ENCODE measurements at places on chromosomes 4 and X.
A peak's percentile ranks its signal among the peaks of the same experiment; 100 is the strongest.

- DNase-seq, result peak; percentile 47
Measured at GRCh38 chr4:77196866-77197265, 39.9 kb downstream of the CCNG2 start.

GRCh38 chr4:185201977-185202962 lies 1.5 kb downstream of the CFAP97 start:
- peak; percentile 96 for DNase-seq

DNA sequence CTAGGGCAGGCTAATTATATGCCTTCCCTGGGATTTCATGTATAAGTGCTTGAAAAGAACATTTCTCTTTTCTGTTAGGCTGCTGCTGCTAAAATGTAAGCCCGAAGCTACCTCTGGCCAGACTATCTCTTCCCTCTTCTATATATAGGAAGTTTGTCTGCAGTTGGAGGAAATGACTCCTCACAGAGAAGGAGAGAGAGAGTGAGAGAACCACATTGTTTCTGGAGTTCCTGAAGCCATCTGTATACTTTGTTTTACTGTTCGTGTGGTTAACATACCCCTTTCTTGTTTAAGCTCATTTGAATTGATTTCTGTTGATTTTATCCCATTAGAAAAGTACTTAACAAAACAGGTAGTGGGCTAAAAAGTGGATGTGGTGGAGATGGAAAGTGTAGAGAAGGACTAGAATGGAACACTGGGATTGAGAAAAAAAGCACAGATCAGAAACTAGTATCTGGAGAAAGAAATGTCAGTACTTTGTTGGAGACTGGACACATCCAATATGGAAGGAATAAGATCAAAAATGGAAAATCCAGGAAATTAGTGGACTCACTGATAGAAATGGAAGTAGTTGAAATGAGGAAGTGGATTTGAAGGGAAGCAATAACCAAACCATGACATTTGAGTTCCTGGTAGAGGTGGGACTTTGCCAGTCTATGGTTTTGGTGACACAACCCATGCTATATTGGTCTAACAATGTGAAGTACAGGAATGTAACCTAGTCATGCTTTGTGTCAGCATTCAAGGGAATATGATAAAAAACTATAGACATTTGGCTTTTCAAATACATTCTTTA lies 112.6 kb downstream of the TMA16 start:
- DNase-seq, result no peak

DNA sequence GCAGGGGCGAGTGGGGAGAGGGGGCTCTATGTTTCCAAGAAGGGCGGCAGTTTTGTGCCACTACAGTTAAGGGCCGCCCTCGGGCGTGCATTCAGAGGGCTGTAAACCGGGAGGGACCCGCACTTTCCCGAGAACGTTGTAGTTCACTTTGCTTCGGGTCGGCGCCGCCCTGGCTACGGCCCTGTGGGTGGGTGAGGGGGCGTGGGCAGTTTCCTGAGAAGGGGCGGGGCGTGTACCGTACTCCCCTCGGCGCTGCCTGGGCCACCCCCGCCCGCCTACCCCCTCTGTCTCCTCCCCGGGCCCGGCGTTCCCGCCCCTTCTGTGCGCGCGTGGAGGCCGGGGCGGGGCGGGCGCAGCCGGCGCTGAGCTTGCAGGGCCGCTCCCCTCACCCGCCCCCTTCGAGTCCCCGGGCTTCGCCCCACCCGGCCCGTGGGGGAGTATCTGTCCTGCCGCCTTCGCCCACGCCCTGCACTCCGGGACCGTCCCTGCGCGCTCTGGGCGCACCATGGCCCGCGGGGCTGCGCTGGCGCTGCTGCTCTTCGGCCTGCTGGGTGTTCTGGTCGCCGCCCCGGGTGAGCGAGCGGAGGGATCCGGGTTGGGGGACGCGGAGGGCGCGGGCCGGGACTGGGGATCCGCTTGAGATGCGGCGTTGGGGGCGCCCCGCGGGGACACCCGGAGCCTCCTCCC lies at the start of gene CD99:
TSS of gene CD99 (plus strand) at position 440 of the 687 bp plus-strand sequence. CDS start at position 506, 66 bp downstream.
- peak; percentile 90 for DNase-seq

DNA sequence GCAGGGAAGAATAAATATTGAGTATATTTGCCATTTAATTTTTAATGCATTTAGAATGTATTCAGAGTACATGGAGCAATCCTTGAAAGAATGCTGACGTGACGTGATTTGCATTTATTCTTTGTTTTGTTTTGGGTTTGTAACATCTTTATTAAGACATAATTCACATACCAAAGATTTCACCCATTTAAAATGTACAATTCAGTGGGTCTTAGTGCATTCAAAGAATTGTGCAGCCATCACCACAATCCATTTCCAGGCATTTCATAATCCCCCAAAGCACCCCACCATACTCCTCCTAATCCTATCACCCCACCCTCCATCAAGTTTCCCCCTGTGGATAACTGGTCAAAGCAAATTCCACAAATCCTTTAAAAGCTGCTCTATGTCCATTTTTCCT lies 87.4 kb downstream of the FAM9B start:
- DNase-seq, result no peak

DNA sequence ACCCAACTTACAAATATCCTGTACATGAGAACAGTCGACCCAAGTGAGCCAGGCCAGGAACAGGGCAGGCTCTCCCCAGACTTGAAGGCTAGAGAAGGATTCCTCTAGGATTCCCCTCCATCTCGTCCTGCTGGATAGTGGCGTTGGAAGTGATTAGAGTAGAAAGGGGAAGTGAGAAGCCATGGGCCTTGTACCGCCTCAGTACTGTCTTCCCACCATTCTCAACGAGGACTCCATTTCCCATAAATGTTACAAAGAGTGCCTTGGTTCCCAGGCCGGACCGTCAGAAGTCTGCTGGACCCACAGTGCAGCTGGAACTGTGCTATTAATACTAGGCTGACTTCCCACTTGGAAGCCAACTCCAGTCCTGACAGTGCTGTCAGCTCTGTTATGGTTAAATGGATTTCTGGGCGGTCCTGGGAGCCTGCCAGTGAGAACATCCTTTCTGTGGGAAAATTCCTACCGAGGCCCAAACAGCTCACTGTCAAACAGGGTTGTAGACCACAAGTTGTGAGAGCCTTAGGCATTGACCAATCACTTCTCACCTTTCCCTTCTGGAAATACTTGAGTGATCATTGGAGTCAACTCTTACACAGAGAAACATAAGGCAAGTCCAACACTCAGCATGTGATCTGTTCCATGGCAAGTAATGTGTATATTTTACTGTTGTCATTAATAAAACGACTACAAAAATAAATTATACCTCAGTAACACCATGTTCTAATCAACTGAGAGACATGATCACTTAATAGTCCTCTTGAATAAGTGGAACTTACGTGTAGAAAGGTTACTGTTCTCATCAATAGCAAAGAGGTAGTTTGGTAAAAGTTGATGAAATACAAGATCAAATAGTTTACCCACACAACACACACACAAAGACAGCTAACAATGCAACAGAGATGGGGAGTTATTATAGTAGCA lies 58.4 kb downstream of the AMELX start:
- DNase-seq, result no peak

DNA sequence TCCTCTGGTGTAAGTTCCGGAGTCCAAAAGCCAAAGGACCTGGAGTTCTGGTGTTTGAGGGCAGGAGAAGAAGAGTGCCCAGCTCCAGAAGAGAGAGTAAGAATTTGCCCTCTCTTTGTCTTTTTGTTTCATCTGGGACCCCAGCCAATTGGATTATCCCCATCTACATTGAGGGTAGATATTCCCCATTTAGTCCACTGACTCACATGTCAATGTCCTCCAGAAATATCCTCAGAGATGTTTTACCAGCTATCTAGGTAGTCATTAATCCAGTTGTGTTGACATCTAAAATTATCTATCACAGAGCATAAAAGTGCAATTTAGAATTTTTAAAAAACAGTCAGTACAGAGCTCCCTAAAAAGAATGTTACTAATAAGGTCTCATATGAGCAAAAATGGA lies 132.9 kb upstream of the TMEM47 start:
- no peak for DNase-seq

DNA sequence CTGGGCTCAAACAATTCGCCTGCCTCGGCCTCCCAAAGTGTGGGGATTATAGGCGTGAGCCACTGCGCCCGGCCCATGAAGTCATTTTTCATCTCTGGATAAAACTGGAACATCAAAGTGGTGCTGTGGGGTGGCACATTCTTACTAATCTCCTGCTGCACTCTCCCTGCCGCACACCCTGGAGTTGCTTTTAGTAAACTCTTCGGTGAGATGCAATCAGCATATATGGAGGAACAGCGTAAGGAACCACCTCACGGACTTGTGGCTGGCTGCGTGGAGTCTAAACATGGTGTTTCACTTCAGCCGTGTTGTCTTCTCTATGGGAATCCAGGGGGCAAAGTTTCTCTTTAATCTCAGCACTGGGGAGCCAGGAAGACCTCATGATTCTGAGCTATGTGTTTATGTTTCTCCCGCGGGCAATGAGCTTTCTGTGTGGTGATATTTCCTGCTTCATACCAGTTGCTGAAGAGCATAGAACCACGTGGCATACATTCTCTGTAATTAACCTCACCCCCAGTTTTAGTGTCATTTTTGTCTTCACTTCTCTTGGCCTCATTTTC lies 2.1 kb upstream of the RHOH start:
- DNase-seq, result no peak

GRCh38 chr4:102994803-102995202 lies 24.7 kb downstream of the SLC9B1 start:
- no peak for DNase-seq

DNA sequence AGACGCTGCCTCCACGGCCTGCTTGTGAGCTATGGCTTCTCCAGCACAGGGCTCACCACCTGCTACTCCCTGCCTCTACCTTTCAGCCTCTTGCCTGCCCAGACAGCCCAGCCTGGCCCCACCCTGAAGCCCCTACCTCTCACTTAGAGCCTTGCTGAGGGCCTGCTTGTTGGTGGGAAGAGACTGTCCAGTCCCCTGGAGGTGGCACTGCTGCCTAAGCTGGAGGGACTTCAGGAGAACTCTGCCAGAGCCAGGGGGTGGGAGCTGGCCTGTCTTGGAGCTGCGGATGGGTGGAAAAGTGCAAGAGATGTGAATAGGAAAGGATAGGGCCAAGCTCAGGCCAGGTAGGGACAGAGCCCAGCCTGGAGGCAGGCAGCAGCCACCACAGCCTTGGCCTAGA lies 2.7 kb upstream of the ZNF185 start:
- no peak for DNase-seq

GRCh38 chr4:9970399-9971011 lies 50.8 kb downstream of the SLC2A9 start:
- DNase-seq, result no peak

DNA sequence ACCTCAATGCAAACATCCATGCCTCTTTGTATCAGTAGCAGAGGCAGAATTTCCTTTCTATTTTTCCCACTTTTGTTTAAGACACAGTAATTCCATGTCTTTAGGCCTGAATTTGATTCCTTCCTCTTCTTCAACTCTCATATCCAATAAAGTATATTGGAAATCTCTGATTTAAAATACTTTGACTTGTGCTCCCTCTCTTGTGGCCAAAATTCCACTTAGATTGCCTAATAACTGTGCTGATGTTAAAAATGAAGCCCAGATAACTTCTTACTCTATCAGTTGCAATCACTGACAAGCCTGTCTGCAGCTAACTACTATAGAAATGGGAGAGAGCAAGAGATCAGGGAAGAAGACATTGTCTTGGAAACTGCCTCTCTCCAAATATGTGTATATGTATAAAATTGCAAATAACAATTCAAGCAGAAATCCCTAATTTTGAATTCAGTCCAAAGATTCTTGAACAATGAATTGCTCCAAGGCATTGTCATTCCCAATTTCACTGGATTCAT lies 163.5 kb upstream of the SPIN4 start:
- DNase-seq, result no peak

- no peak for DNase-seq
Measured at GRCh38 chr4:119898211-119898610, 168.4 kb downstream of the MAD2L1 start.

DNA sequence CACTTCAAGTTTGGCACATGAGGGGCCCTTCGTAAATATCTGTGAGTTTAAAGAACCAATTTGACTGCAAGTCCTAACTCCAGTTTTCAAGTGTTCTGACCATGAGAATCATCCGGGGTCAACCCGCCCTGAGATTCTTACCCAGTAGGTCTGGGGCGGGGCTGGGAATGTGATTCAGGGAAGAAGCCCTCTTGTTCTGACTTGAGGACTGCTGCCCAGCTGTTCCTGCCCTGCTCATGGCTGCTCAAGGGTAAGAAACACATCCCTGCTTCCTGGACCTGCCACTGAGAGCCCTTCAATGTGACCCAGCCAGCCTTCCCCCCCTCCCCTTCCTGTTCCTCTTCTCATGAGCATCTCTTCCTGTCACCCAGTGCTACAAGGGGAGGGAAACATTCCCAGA lies 92.7 kb upstream of the PGRMC2 start:
- no peak for DNase-seq

DNA sequence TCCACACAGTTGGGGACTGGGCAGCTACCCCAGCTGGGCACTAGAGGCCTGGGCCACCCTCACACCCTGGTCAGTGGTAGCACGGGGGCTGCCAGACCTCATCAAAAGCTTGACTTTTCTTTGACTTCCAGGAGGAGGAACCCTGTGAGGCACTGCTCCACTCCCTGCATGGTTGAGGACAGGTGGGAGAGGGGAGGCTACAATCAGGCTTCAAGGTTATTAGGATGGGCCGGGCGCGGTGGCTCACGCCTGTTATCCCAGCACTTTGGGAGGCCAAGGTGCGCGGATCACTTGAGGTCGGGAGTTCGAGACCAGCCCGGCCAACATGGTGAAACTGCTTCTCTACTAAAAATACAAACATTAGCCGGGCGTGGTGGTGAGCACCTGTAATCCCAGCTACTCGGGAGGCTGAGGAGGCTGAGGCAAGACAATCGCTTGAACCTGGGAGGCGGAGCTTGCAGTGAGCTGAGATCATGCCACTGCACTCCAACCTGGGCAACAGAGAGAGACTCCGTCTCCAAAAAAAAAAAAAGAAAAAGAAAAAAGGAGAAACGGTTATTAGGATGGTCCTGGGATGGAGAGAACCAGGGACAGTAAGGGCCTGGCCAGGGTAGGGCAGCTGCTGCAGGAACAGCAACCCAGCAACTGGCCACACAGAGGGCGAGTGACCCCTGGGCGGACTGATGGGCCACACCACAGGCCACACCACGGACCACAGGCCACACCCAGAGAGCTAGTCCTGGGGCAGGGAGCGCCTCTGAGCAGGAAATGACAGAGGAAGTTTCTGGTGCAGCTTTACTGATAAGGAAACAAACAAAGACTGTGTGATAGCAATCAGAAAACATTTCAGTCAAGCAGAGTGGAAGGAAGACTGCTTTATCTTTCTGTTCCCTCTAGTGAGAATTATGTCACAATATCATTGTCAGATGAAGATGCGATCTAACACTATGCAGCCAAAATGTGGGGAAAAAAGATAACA lies 20.5 kb upstream of the OPN1LW start:
- DNase-seq, result peak; percentile 81

DNA sequence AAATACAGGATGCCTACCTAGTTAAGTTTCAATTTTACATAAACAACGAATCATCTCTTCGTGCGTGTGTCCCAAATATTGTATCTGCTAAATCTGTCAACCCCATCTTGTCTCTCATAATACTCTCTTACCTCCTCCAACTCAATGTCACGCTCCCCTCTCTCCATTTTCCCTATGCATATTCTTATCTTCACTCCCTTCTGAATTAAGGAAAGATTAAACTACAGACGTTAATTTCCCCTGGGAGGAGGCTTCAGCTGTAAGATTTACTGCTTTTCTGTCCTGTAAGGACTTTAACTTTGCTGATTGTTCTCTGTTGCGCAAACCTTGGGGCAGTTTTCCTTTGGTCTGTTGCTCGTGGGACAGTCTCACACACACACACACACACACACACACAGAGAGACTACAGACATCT lies 455 bp upstream of the ABCB7 start:
- DNase-seq, result peak; percentile 11

GRCh38 chr4:106618956-106619355 lies 250.4 kb upstream of the GIMD1 start:
- peak; percentile 59 for DNase-seq

GRCh38 chr4:139367421-139368090 lies 65.3 kb upstream of the NDUFC1 start:
- no peak for DNase-seq
